ENCODE measurements at places on chromosomes 6 and 20.

DNA sequence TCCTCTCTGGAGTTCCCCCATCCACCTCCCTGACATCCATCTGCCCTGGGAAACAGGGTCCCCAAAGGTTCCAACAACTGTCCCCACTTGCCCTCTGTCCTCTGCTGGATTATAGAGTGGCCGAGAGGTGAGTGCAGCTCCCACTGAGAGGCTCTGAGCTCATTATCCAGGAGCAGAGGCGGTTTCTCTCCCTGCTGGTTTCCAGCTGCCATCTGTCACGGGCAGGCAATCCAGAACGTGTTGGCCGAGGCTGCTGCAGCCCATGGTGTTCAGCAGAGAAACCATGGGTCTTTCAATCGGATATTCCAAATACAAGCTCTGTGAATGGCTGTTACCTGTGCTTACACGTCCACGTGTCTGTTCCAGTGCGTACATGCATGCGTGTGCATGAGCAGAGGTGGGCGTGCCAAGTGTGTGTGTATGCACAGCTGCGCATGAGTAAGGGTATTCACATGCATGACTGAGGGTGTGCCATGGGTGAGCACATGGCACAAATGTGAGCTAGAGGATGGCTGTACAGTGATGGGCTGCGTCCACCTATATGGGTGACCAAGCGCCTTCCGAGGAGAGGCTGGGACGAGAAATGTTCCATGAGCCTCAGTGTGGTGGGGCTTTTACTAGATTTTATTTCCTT is 183.7 kb upstream of the PMEPA1 start:
- DNase-seq = no peak

- DNase-seq = no peak
Observed at GRCh38 chr20:34216382-34216742, 24.9 kb upstream of the ASIP start.

- no peak for DNase-seq
Observed at GRCh38 chr6:88349511-88349910, 183.4 kb upstream of the CNR1 start.

DNA sequence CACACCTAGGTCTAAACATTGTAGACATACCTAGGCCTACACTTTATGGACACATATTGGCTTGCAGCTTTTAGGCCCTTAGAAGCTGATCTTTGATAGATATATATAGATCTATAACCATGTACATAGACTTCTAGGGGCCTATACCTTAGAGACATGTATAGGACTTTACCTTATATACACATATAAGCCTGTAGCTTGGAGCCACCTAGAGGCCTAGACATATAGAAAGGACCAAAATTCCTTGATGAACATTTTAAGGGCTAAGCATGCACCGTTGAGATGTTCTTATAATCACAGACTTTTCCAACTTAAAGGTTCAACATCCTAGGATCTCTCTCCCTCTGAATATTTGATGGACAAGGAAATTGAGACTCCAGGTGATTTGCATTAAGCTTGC is 371.7 kb upstream of the SASH1 start:
- no peak for DNase-seq

- no peak for DNase-seq
Observed at GRCh38 chr6:87483929-87484328, 11.2 kb downstream of the SLC35A1 start.

DNA sequence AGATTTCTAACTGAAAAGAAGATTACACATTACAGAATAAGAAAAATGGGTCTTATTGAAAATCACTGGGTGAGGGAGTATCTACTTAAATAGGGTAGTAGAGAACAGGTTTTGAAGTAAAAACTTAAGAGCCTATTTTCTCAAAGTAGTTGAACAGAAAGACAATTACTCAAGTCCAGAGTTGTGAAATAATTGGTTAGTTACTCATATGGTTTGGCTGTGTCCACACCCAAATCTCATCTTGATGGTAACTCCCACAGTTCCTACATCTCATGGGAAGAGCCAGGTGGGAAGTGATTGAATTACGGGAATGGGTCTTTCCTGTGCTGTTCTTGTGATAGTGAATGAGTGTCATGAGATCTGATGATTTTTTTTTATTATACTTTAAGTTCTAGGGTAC is 1035.3 kb upstream of the GJE1 start:
- no peak for DNase-seq

DNA sequence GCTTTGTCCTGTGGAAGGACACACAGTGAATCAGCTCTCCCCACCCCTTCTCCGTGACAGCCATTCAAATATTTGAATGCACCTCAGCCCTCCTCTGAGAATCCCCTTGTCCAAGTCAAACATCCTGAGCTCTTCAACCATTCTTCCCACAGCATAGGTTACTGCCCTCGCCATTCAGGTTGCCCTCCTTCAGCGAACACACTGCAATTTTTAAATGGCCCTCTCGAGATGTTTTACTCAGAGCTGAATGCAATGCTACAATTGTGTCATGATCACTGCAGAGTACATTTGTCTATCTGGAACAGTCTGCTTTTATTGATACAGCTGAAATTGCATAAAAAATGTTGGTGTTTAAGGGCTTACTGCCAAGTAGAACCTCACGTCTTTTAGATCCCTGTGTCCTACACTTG is 48.9 kb downstream of the SLC2A12 start:
- DNase-seq = no peak

DNA sequence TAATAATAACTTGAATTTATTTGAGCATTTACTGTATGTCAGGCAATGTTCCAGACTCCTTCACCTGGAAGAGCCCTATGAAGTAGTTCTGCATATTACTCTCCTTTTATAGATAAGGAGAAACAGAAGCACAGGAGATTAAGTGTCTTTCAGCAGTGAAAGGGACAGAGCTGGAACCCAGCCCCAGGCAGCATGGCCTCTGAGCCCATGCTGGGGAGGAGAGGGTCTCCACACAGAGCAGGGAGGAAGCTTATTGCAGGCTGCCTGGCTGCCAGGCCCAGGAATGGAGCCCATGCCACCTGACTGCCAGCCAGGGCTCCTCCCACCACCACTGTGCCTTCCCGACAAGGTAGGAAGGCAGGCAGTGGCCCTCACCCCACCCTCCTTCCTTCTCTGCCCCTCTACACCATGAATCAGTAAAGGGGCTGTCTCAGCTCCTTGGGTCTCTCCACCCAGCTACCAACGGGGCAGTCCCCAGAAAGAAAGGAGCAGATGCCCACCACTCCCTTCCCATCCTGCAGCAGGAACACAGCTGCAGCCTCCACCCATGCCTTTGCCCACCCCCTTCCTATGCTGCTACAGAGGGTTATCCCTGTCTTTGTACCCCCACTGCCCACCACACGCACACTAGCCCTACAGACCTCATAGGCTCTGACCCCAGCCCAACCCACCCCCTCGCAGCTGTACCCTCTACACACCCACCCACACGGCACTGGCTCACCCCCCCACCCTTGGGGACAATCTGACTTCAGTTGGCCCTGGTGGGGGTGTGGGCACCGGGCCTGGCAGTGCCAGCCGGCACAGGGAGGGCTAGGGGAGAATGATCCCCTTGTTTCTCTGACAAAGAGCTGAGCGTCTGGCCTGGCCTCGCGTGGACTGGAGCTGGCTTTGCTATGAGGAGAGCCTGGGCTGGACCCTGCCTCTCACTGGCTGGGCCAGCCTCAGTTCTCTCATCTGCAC is 41.8 kb downstream of the TFEB start:
- DNase-seq = no peak

GRCh38 chr6:53918854-53919510 is 124.2 kb downstream of the LRRC1 start:
- no peak for DNase-seq

- no peak for DNase-seq
Observed at GRCh38 chr6:131981624-131981978, 30.4 kb upstream of the CCN2 start.

- DNase-seq = peak; percentile 30
Observed at GRCh38 chr6:2579241-2579761, 171.4 kb downstream of the MYLK4 start.

- DNase-seq = no peak
Observed at GRCh38 chr20:47011984-47012383, 117.3 kb downstream of the EYA2 start.

DNA sequence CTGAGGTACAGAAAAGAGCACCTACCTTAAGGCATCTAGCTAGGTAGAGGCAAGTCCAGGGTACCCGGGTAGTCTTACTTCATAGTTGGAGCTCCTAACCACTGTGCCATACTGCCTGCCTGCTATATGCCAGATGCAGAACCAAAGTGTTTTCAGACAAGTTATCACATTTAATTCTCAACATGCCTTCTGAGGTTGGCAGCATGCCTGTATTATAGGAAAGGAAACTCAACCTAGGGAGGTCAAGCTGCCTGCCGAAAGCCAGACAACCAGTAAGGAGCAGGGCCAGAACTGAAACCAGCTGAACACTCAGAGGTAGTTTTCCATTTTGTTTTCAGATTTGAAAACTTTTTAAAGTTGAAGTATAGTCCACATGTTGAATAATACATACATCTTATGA is 5.4 kb downstream of the CTNNBL1 start:
- no peak for DNase-seq

GRCh38 chr6:42199106-42199981 is 4.6 kb upstream of the GUCA1B start:
- DNase-seq = no peak

GRCh38 chr6:71463061-71463460 is 174.4 kb downstream of the OGFRL1 start:
- DNase-seq = no peak

DNA sequence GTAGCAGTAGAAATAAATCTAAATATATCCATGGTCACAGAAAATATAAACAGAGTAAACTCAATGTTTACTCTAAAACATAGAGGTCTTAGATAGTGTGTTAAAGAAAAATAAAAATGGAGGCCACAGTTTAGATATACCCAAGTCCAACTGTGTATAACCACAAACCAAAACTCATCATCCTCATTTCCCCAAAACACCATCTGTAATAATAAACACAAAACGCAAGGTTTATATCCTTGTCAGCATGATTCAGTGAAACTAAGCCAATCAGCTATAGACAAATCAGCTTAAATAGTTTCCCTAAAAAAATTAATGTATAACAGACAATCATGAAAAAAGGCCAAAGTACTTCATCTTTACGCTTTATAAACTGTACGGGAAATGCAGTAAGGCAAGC is 2.7 kb upstream of the HACE1 start:
- DNase-seq = no peak

DNA sequence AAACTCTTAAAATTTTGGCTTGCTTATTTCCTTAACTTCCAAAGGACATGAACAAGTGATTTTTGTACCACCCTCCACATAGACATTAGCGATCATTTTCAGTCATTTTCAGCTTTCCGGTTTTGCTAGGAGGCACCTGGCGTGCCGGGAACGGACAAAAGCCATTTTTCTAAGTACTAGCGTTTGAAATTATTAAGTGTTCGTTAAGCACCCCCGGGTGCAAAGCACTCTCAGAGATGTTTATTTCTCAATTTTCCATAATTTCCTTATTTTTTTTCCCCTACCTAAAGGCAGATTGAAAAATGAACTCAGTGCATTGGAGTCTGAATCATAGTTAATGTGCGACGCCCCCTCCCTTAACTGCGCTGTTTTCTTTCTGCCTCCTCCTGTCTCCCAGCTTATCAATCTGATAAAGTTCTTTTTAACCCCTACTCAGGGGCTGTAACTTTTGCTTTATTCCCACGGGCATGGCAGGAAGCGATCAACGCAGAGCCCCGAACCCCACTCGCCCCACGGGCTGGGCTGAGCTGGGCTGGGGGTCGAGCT is 58.2 kb downstream of the ZNF831 start:
- no peak for DNase-seq

DNA sequence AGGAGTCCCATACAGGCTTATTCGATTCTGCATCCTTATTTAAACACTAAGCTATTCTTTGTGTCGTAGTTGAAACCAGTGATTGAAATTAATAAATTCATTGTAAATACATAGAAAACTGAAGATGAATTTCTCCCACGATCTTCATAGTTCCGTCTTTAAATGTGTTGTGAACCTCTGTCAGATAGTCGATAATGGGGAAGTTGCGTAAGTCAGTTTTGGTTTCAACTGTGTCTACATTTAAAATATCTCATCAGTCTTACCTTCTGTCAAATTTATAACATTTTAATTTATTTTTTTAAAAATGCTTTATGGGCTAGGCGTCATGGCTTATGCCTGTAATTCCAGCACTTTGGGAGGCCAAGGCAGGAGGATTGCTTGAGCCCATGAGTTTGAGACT is 12.7 kb downstream of the STX11 start:
- DNase-seq = no peak

- DNase-seq = peak; percentile 55
Observed at GRCh38 chr6:43608310-43608763, 20.7 kb downstream of the GTPBP2 start.

DNA sequence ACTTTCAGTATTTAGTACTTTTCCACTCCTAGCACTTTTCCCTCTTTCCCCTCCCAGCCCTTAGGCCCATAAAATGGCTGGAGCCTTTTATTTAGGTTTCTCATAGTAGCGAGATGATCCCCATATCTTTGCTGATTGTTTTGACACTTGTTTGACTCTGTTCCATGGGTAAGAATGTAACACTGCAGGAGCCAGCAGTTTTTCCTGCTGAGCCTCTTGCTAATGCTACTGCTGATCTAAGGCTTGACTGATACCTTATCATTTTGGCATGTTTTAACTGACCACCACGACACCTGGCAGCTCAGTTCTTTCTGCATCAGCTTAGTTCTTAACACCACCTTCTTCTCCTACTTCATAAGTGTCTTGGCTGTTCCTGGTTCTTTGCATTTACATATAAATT is 29.6 kb downstream of the ZKSCAN8 start:
- no peak for DNase-seq

- no peak for DNase-seq
Observed at GRCh38 chr6:93398723-93399122, 20.6 kb downstream of the EPHA7 start.

- DNase-seq = no peak
Observed at GRCh38 chr6:106138151-106138550, 52.0 kb downstream of the PRDM1 start.

DNA sequence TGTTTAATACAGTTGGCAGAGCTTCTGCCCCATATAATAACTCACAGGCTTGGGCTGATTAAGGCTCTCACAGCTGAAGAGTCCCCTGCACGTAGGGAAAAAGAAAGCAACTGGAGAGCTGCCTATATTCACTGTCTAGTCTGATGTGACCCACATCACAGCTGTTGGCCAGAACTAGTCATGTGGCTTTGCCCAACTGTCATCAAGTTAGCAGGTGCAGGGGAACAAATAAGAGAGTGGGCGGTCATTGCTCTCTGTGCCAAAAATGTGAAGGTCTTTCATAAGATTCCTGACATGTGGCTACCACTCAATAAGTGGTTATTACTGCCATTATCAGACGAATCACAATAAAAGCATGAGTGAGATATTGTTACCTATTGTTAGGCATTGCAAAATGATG is 665.2 kb downstream of the DOK5 start:
- no peak for DNase-seq

GRCh38 chr6:125585470-125585869 is 164.0 kb upstream of the HEY2 start:
- no peak for DNase-seq

- DNase-seq = no peak
Observed at GRCh38 chr6:98593676-98594075, 240.7 kb upstream of the POU3F2 start.

DNA sequence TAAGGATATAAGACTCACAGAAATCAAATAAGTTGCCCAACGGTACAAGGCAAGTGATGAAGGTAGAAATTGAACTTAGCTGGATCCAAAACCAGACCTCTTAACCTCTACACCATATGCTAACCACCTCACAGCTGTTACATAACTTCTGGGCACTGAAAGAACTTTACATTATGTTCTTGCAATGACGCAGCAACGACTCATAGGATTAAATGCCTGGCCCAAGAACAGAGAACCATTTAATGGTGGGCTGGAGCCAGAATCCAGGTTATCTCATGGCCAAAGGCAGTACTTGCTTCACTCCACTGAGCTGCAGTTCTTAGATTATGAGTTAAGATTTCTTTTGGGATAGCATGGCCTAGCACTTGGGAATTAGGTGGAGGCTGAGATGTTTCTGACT is 4.4 kb downstream of the TRMT6 start:
- DNase-seq = no peak
